ENCODE measurements at places on chromosomes 13 and 19.

DNA sequence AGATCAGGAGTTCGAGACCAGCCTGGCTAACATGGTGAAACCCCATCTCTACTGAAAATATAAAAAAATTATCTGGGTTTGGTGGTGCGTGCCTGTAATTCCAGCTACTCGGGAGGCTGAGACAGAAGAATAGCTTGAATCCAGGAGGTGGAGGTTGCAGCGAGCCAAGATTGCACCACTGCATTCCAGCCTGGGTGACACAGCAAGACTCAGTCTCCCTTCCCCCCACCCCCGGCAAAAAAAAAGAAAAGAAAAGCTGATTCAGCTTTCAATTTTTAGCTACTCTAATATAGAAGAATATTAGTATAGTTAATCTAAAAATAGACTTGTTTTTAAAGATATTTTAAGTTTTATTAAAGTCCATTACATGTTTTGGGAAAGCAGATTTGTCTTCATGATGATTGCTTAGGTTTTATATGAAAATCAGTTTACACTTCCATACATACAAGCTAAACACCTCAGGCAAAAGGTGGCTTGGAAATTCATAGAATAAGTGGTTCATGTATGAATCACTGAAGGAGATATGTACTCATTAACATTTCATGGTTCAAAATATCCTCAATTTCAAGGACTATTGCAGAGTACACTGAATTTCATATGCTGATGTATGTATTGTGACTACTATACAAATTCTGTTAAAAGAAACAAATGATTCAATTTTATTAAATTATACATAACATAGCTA is 165.2 kb downstream of the TDRD3 start:
- no peak for DNase-seq

GRCh38 chr13:76711550-76712182 is 174.5 kb downstream of the KCTD12 start:
- DNase-seq = no peak

- DNase-seq = no peak
Observed at GRCh38 chr13:52743569-52743968, 3.9 kb upstream of the CNMD start.

DNA sequence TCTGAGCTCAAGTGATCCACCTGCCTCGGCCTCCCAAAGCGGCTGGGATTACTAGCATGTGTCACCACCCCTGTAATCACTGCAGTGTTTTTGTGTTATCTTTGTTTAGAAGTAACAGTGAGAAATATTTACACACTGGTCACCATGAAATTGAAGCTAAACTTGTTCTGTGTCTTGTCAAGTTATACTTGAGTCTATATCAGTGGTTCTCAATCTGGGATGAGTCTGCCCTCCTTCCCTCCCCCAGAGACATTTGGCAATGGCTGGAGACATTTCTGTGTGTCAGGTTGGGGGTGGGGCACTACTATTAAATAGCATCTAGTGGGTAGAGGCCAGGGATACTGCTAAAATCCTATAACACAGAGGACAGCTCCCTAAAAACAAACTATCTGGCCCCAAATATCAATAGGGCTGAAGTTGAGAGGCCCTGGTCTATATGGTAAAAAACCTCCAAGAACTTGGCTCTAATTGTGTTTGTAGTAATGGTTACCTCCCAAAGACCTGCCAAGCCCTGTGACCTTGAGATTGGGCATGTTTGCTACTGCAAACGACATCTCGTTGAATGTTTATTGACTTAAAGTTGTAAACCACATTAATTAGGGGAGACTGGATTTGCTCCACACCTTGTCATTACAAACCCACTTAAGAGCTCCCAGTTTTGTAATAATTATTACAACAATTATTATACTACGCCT is 6.9 kb downstream of the CTU1 start:
- no peak for DNase-seq

DNA sequence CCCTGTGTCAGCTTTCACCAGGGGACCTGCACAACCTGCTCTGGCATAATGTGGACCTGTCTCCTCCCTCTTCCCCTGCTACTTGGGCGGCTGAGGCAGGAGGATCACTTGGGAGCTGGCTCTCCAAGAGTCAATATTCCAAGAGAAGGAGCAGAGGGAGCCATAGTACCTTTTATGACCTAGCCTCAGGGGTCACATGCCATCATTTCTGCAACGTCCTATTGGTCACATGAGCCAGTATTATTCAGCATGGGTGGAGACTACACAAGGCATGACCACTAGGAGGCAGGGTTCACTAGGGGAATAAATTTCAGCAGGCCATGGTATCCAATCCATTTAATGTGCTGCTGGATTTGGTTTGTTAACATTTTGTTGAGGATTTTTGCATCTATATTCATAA is 12.0 kb upstream of the SHFL start:
- no peak for DNase-seq

Measured in DMS79 treated with DMSO at 0.1 percent for 48 hours (cell line).